ENCODE measurements at places on chromosomes 11 and 22. TPM values are rescaled to one million over a fixed set of nuclear protein-coding genes. Genes with fewer than 3 reads are reported as not detected.

Gene FAM227A
- total RNA-seq = 1.6 TPM

Gene CDC45
- total RNA-seq = 3.1 TPM

Gene POU2AF2
- total RNA-seq = not detected

Gene OR52I1
- total RNA-seq = not detected

Gene SCGB2A2
- total RNA-seq = not detected

Gene APOBEC3B
- 0.37 TPM for total RNA-seq

Gene SLC25A18
- 0.09 TPM for total RNA-seq

Gene IRAG1
- 14.4 TPM for total RNA-seq

Gene CCDC88B
- total RNA-seq = 1.6 TPM

Gene RAPSN
- total RNA-seq = 0.18 TPM

Gene FAM181B
- total RNA-seq = not detected

Gene SDF2L1
- total RNA-seq = 33.0 TPM

Gene HBE1
- total RNA-seq = 0.14 TPM
